ENCODE measurements at places on chromosomes 3 and 15.
A peak's percentile ranks its signal among the peaks of the same experiment; 100 is the strongest.

DNA sequence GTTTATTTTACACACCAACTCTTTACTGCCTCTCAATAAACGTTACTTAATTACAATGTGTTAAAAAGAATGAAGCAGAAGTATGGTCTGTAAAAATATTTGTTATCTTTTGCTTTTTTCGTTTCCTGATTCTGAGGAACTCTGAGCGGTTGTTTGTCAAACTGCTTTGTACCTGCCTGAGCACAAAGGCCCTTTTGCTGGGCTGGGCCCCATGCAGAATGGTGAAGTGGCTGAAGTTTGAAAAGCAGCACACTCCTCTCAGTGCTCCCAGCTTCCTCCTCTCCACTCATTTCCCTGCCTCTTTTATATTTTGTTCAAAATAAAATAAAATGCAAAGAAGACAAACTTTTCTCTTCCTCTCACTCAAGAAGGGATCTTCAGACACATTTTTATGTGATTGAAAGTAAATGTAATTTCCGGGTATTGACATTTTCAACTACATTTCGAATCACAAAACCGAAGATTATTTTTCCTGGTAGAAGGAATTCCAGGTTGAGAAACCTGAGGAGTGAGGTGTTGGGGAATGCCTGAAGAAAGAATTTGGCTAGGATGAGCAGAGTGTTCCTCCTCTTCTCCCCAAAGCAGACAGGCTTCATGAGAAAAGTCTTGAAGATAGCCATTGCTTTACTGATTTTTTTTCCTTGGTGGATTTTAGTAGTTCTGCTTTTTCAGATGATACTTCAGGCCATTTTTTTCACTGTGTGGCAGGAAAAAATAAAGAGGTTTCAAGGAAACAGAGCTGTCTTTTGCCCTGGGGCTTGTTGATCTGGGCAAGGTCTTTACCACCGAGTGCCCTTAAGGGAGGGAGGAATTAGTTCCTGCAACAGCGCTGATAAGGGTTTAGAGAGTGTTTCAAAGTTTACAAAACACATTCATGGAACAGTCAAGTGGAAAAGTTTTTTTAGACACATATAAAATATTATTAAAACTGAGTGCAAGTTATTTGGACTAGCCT lies 229.8 kb downstream of the NFKBIZ start:
- DNase-seq: no peak

DNA sequence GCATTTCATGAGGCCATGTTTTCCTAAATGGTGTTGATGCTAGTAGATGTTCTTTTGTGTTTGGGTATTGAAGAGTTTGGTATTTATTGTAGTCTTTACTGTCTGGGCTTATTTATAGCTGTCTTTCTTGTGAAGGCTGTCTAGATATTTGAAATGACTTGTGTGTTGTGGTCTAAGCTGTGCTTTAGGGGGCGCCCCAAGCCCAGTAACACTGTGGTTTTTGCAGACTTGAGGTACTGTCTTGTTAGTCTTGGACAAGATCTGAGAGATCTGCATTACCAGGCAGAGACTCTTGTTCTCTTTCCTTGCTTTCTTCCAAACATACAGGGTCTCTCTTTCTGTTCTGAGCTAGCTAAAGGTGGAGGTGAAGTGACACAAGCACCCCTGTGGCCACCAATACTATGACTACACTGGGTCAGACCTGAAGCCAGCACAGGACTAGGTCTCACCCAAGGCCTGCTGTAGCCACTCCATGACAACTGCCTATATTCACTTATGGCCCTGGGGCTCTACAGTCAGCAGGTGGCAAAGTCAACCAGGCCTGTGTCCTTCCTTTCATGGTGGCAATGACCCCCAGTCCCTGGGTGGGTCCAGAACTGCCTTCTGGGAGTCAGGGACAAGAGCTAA lies 152.1 kb upstream of the TBC1D5 start:
- no peak for DNase-seq

- no peak for DNase-seq
Observed at GRCh38 chr15:58331560-58331912, 100.3 kb upstream of the LIPC start.

DNA sequence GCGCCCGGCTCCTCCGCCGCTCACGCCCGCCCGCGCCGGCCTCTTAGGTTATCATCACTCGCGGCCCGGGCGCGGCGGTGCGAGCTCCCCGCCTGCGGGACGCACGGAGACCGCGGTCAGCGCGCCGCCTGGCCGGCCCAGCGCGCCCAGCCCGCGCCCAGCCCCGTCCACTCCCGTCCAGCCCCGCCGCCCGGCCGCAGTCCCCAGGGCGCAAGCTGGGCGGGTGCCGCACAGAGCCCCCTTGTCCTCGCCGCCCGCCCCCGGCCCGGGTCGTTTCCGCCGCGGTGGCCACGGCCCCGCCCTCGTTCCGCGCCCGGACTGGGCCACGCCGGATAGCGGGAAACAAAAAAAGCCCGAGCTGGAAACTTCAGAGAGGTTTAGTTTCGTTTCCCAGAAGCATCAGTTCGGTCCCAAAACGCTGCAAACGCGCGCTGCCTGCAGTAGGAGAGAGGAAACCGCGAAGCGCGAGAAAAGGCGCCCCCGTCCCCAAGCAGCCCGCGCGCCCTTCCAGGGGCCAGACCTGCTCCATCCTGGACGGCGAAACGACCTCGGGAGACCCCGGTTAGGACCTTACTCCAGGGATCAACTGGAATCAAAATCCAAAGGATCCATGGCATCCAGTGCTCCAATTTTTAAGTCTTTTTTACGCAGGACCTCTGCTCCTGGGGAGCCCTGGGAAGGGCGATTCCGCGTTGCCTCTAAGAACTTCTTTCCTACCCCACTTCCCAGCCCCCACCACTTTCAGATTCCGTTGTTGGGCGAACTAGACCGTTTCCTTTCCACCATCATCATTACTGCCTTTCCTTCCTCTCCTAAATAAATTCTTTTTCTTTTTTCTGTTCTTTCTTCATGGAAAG lies at the start of gene ATP10A:
Gene ATP10A (minus strand): TSS at position 217 of the 857 bp plus-strand sequence. CDS start 231 bp downstream, outside the sequence.
- DNase-seq: no peak

DNA sequence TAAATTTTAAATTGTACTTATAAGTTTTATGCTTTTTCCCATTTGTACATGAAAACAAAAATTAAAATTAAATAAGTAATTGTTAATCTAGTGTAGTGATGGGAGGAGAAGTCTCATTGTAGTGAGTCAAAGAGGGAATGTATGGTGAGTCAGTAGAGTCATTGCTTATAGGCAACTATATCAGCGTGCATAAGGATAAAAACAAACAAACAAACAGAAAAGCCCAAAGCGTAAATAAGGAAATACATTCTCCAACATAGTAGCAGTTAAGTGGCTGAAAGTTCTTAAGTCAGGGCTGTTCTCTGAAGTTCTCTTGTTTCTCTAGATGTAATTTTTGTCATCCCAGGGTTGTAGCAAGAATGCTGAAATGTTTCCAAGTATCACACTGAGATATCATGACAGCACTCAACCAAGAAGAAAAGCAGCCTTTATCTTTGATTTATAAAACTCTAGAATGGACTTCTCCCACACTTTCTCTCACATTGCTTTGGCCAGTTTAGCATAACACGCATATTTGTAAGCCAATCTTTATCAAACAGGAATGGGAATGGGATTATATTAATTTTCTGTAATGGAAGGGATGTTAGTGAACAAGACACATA lies 184.1 kb upstream of the TP63 start:
- DNase-seq: no peak

DNA sequence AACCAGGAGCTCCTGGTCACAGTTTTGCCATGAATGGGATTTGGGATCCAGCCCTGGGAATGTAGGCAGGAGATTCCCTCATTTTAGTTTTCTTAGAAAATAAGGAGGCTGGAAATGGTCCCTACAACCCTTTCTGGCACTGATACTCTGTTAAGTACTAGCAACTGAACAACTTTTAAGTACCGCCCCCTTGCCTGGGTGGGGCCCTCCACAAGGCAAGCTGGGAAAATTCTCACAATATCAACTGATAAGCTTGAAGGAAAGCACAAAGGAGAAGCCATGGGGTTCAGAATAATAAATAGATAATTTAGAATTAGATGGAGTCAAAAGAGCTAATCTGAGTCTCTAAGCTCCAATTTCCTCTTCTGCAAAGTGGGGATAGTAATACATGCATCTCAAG lies 4.2 kb upstream of the DGKG start:
- DNase-seq: no peak

- DNase-seq: no peak
Observed at GRCh38 chr3:22089284-22089683, 338.3 kb upstream of the ZNF385D start.

GRCh38 chr3:176855901-176856486 lies 341.3 kb downstream of the TBL1XR1 start:
- DNase-seq: no peak

- DNase-seq: peak; percentile 41
Observed at GRCh38 chr3:24495326-24495994, 810 bp upstream of the THRB start.

DNA sequence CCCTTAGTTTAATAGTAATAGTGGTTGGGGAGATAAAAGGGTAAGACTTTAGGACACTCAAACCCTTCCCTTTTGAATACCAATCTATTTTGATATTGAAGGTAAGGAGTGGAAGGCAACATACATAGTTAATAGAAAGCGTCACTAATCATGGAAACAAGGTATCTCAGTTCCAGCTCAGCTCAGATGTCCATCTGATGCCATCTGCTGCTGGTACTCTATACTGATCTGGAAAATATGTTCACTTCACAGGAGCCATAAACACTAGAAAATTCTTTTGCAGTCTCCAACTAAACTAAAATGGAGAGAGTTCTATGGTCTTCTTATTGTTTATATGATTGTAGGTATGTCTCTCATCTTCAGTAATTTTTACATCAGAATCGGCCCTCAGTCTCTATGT lies 1777.1 kb downstream of the OTOL1 start:
- DNase-seq: no peak

GRCh38 chr3:189121092-189121491 lies 50.7 kb upstream of the TPRG1 start:
- no peak for DNase-seq

DNA sequence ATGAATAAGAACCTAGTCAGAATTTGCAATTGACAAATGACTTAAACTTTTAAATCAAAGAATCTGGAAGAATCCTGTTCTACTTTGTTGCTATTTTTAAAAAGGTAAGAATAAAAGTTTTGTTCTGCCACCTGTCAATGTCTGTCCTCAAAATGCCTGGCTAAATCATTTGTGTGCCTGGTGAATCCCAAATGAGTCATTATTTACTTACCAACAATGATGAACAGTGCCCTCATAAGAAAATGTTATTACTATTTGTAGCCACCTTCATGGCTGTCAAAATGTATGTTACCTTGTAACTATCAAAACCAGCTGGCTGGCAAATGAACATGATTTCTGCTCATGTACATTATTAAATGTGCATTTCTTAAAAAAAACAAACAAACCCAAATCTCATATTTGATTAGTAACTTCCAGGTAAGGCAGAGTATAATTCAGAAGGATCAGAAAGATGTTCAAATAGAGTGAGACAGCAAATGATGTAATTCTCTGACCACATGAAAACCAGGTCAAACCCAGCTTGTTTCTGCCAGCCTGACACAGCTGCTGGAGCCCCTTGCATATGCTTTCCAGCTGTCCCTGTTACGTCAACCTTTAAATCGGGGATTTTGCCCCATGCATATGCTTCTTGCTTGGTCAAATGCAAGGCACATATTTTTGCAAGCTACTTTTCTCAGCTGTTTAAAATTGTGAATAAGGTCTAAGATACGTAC lies 137.9 kb downstream of the SSR3 start:
- DNase-seq: no peak

DNA sequence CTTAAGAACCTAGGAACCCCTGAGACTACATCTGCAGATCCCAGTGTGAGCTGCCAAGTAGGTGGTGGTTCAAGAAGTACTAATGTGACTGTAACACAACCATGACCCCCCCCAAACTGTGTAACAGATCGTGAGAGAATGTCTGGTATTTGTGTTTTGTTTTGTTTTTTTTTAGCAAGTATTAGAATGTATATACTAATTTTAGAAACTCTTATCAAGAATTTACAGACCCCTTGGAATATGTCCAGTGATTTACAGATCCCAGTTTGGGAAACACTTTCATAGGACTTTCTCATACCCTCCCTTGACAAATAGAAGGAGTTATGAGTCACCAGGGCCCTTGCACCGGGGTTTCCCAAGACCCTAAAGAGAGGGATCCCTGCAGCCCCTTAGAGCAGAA lies 79.8 kb downstream of the SEMA5B start:
- no peak for DNase-seq

GRCh38 chr3:168531116-168531515 lies 435.4 kb upstream of the GOLIM4 start:
- DNase-seq: no peak

Data from Ammon's horn (tissue), 1 donor.